ENCODE measurements at places on chromosomes 4 and X.

- DNase-seq, result no peak
Measured at GRCh38 chr4:69818060-69818639, 41.8 kb downstream of the SULT1E1 start.

GRCh38 chrX:12956704-12957534 is 18.0 kb upstream of the TMSB4X start:
- DNase-seq, result no peak

DNA sequence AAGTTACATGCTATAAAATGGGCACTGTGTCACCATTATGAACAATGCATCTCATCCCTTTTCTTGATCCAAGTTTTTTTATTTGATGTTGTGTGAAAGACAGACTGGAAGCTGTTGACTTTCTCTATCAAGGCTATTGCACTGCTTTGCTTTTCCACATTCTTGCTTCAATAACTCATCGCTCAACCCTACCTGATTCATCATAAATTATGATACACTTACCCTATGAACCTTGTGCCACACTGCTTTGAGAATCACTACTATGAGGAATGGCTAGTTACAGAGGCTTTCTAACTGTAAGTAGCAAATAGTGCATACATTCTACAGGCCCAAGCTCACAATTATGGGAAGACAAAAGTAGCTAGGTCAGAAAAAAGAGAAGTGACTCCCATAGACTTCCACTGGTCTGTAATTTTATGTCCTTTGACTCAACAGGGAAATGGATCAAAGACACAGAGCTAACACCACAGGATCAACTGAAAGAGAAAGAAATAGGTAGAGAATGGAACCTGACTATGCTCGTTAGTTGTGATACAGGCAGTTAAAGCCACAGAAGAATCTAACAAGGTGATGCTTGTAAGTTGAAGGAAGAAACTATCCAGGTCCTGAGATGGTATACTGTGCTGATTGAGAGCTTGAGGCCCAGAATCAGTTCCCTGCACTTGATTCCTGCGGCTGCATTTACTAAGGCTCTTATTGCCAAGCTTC is 163.5 kb downstream of the PPP3CA start:
- no peak for DNase-seq

- DNase-seq, result peak; percentile 50
Measured at GRCh38 chrX:24025741-24026403, 1.1 kb downstream of the KLHL15 start.

GRCh38 chr4:157076578-157076947 is 613 bp downstream of the GLRB start:
- no peak for DNase-seq

DNA sequence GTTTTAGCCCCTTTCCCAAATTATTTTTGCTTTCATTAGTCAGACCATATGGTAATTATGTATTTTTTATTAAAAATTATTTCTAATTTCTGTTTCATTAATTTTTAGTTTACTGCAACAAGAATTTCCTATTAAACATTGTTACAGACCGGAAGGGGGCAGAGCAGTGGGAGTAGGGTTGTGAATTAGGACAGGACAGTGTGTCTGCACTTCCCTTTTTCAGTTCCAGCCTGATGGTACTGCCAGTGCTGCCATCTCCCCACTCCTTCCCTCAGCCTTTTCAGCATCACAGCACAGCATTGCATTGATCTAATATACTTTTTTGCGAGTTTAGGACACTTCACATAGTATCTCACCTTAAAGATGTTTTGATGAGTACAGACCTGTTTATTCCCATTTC is 76.5 kb downstream of the STIM2 start:
- DNase-seq, result no peak

Data from NCI-H446 (cell line).